ENCODE measurements at places on chromosomes 13 and 19.

DNA sequence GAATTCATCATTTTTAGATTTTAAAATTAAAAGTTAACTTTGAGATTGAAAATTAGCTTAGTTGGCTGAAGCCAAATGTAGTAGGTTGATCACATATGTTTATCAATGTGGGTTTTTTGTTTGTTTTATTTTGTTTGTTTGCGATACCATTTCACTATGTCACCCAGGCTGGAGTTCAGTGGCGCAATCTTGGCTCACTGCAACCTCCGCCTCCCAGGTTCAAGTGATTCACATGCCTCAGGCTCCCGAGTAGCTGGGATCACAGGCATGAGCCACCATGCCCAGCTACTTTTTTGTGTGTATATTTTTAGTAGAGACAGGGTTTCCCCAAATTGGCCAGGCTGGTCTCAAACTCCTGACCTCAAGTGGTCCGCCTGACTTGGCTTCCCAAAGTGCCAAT lies 665.7 kb upstream of the SLC10A2 start:
- no peak for DNase-seq

DNA sequence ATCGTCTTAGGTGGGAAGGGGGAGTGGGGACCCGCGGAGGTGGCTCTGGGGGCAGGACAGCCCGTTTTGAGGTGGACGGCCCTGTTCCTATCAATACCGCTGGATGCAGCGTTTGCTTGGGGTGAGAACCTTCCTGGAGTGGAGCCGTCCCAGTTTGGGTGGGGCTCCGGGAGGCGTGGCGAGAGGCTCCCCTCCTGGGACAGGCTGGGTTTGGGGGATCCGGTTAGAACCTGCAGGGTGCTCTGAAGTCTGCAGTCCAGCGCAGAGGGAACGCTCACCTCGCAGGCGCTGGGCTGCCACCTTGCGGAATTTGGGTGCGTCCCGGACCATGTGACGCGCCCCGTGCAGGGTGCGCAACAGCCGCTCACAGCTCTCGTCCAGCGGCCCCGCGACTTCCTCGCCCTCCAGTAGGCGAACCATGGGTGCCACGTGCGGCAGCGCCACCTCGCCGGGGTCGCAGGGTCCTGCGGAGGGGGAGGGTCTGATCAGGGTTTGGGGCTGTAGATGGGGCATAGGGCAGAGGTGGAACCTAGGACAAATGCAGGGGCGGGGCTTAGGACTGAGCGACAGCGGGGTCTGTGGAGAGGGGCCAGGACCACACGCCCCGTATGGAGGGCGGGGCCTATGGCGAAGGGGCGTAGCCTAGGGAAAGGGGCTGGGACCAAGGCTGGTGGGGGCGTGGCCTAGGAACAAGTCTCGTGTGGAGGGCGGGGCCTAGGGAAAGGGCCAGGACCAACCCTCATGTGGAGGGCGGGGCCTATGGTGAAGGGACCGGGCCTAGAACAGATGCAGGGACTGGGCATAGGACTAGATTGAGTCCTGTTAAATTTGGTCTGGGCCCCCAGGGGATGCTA lies 13.8 kb downstream of the SH2D3A start:
- DNase-seq = peak; percentile 74

DNA sequence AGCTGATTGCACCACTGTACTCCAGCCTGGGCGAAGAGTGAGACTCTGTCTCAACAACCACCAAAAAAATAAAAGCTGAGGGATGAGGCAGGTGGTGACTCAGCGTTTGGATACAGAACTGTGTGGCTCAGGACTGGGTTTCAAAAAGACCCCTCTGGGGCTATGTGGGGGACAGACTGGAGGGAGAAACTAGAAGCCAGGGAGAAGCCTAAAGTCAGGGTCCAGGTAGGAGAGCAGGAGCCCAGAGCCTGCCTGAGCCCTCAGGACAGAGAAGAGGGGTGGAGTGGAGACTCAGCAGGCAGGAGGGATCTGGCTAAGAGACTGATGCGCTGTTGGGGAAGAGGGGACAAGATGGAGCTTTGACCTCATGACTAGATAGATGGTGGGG lies 1.8 kb upstream of the CD37 start:
- no peak for DNase-seq

DNA sequence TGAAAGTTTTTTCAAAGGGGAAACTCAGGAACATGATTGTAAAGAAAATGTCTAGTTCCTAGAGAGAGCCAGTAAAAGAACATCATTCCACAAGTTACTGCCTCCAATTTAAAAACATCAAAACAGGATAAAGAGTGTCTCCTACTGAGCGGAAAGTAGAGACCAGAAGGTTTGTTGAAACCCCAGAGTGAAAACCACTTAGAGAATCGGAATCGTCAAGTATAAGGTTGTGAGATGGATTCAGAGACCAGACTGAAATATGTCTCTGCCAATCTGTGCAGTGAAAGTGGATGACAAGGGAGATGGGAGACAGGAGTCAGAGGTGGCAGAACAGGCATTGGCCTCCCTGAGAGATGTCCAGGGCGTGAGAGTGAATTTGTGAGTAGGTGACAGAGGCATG lies 133.4 kb downstream of the GPC6 start:
- DNase-seq = no peak
